ENCODE measurements at places on chromosomes 4 and X.

DNA sequence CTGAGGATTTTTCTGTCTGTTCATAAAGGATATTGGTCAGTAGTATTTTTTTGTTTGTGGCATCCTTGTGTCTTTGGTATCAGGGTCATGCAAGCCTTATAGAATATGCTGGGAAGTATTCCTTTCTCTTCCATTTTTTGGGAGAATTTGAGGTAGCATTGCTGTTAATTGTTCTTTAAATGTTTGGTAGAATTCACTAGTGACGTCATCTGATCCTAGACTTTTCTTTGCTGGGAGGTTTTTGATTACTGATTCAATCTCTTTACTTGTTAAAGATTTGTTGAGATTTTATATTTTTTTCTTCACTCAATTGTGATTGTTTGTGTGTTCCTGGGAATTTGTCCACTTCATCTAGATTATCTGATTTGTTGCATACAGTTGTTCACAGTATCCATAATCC is 234.4 kb upstream of the ATP6AP2 start:
- no peak for DNase-seq

GRCh38 chr4:142913461-142914030 is 67.4 kb upstream of the INPP4B start:
- no peak for DNase-seq

- DNase-seq, result no peak
These were observed 442.4 kb downstream of the ZIC3 start for GRCh38 chrX:138008281-138008680.

GRCh38 chr4:78528327-78528726 is 23.2 kb upstream of the ANXA3 start:
- no peak for DNase-seq

DNA sequence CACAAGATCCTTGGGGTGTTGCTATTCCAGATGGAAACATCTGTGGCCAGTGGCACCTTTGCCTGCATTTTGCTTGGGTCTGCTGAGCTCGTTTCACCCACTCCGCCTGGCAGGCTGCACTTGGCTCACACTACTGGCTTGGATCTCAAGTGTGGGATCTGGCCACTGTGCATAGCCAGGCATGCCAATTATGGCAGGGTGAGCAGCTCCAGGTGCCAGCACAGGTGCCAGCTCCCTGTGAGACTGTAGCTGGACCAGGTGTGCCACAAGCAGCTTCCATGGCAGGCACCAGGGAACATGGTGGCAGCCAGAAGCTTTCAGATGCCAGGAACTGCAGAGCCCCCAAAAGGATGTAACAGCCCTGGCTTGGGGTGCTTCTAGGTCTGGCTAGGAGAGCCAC is 463.8 kb upstream of the PABPC4L start:
- DNase-seq, result no peak

DNA sequence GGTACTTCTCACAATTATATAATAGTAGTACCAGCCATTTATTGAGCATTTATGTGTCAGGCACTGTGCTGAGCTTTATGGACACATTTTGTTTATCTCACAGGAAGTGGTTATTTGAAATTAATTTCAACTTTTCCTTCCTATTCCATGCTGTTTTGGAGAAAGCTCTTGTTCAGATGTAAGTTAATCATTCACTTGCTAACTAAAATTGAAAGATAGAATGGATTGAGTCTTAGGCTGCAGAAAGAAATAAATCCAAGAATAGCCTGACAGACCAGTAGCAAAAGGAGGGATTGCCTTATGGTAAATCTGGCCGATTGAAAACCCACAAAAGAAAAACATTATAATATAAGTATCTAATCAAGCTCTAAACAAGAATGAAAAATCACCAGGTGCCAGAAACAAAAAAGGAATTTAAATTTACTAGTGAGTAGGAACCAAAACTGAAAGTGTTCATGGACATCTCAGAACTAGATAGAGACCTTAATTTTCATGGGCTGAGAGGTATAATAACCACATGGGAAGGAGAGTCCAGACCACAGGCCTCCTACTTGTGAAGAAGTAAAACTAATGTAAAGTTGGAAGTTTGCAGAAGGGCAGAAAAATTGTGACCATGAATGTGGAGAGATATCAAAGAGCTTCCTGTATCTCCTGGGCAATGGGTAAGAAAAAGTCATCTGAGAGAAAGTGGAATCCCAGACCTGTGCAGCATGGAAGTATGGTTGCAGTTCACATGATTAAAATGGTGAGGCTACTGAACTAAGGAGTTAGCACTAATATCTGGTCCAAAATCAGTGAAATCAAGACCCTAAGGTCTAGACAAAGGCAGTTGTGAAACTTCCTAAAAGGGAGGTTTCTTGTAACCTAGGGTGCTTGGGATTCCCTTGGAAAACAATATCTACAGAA is 38.0 kb downstream of the RADX start:
- no peak for DNase-seq

- no peak for DNase-seq
These were observed 11.2 kb upstream of the PLAC8 start for GRCh38 chr4:83125738-83126141.

DNA sequence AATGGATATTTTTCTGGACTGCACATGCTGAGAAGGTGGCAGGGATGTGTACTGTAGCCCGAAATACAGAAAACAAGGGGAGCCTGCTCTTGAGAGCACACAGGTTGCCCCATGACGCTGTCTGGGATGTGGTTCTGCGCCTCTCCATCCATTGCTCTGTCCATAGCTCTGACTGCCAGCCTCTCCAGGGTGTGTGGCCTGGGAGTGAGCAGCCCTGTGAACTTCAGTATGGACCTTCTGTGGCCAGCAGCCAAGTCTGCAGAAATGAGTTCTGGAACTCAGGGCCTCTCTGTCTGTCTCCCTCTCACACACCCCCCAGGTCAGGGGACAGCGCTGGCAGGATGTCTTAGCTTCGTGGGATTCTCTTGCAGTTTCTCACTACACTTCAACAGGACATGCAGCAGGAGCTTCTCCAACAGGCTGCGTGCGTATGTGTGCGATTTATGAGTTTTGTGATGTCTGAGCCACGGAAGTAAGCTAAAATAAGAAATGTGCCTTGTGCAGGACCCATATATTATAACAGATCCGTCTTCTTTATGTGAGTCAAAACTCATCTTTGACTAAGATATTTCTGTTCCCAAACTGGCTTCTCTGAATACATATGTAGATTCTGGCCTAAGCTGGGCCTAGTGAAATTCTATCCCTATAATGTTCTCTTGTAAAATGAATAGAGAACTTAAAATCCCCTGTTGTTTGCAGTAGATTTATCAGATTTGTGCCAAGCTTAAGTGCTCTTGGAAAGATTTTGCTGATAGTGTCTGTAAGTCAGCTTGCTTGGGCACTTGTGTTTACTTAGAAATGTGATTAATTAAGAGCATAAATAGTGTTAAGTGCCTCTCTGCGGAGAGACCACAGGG is 40.0 kb downstream of the PROM1 start:
- no peak for DNase-seq

DNA sequence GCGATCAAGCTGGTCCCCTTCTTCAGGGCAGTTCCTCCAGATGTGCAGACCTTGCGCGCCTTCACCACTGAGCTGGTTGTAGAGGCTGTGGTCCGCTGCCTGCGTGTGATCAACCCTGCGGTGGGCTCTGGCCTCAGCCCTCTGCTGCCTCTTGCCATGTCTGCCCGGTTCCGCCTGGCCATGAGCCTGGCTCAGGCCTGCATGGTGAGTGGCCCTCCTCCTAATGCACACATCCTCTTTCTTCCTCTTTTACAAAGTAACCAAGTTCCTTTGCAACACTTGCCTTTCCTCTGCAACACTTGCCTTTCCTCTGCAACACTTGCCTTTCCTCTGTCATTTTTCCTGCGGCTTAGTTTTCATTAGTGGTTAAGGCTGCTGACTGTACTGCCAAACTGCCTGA is 1.8 kb downstream of the CCDC22 start:
- no peak for DNase-seq

GRCh38 chr4:41374490-41374889 is 117.8 kb downstream of the UCHL1 start:
- DNase-seq, result no peak

- DNase-seq, result peak; percentile 6
These were observed 2.4 kb upstream of the PCDH10 start for GRCh38 chr4:133146574-133147241.

DNA sequence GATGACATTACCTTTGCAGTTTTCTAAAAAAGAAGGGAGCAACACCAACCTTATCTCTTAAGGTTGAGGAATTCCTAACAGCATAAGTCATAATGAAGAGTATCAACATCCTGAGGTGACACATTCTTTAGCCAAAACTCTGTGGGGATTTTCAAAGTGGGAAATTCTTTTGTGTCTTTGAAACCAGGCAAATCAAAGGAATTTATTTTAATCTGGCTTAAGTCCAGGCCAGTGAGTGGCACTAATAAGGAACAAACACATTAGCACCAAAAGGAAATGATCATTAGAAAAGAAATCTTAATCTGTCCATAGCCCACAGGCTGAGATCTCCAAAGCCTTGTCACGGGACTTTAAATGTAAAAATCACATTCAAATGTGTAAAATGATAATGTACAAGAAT is 110.1 kb downstream of the LARP7 start:
- no peak for DNase-seq

DNA sequence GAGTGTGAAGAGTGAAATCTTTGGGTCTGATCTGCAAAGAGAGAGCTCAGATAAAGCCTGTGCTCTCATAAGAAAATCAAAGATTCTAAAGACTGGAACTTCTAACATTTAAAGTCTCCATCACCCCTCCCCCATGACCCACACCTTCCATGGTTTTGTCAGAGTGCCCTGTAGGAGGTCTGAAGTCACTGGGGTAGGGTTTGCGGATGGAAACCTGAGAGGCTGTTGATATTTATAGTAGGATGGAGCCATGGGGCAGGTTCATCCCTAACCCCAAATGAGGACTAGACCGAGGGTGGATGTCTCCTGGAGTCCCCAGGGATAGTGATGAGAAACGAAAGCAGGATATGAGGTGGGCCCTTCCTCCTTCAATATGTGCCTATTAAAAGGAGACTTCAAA is 28.4 kb upstream of the NLGN4X start:
- no peak for DNase-seq

GRCh38 chr4:166498546-166498945 is 625.5 kb downstream of the TLL1 start:
- no peak for DNase-seq

GRCh38 chr4:122577808-122578781 is 42.8 kb downstream of the IL21 start:
- DNase-seq, result no peak

DNA sequence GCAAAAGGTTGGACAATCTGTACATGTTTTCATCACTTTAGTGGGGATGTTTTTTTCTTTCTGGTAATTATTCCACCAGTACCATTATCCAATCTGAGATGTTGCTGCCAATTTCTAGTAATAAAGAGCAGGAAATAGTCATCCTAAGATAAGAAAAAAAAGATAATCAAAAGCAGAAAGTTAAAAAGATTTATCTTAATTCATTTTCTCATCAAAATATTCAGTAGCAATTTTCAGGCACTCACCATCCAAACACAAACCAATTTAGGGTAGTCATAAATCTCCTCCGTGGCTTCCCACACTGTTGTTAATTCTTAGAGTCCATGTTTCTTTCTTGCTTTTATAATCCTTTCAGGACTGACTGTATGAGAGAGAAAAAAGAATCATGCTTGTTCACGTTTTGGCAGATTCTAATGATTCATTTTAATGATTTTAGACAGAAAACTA is 263.7 kb upstream of the UGT8 start:
- DNase-seq, result no peak

- DNase-seq, result no peak
These were observed 8.8 kb downstream of the DDX53 start for GRCh38 chrX:23008431-23009099.

- DNase-seq, result peak; percentile 14
These were observed 72.0 kb downstream of the PRPS1 start for GRCh38 chrX:107700317-107700774.

DNA sequence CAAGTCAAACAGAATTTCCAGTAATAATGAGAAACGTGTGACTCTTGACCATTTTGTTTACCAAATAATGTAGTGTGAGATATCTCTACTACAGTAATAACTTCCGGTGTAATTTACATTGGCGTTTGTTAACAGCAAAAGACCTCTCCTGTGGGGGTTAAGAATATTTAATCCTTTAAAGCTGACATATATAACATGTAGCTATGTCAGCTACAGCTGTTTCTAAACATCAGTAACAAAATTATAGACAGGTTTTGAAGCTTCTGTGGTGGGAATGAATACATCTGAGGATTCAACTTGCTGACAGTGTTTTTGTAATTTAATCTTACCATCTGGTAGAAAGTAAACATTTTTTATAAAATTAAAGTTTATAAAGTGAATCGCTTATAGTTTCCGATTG is 73.6 kb upstream of the TENM3 start:
- no peak for DNase-seq

DNA sequence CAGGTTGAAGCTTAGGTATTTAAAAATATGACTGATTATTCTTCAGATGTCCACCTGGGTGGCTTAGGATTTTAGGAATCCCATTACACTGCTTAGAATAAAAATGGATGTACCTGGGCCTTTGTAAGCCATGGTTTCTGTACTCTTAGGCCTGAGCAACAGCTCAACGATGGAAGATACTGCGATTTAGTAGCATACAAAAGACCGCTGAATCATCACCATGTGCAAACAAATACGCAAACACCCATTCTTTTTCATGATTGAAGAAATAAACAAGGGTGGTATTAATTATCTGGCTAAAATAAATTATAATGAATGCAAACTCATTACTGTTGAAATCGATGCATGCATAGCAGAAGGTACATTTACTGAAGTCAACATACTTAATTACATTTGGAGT is 188.9 kb downstream of the ZNF330 start:
- no peak for DNase-seq

GRCh38 chr4:157838366-157838765 is 334.5 kb downstream of the GASK1B start:
- no peak for DNase-seq

DNA sequence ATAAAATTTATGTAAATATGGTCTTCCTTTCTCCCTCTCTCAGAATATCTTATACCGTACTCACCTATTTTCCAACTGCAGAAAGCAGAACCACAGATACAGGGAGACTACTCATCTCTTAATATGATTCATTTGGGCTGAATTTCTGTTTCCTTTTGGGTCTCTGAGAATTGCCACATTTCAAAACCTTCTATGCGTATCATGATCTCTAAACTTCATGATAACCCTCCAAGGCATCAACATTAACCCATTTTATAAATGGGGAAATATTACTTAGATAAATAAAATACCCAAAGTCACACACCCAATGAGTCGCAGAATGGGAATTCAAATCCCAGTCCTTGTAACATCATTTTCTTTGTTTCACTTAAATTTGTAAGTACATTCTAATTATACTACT is 16.6 kb upstream of the PRDM8 start:
- no peak for DNase-seq

DNA sequence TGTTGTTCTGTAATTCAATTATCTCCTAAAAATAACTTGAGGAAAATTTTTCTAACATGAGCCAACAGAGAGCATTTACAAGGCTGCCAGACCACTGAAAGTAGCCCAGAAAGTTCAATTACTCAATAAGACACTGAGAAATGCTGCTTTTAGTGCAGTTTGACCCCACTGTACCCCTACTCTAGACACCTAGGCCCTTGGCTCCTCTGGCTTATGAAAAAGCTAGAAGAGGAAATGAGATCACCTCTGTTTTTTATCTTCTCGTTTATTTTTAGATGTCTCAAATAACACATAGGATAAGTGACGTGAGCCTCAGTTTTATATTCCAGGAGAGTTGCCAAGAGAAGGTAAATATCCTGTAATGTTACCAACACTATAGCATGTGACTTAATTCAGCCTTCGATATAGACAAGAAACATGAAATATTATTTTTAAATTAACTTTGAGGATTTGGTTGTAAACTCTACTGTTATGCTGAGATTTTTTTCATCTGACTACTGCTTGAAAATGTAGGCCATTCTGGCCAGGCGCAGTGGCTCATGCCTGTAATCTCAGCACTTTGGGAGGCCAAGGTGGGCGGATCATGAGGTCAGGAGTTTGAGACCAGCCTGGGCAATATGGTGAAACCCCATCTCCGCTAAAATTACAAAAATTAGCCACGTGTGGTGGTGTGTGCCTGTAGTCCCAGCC is 24.4 kb downstream of the TNIP3 start:
- no peak for DNase-seq
